ENCODE measurements at places on chromosomes 4 and X.

GRCh38 chr4:73864365-73864764 is 4.8 kb upstream of the CXCL1 start:
- DNase-seq = no peak

GRCh38 chrX:27381419-27381818 is 81.7 kb downstream of the PPP4R3C start:
- DNase-seq = no peak

GRCh38 chr4:83772685-83773084 is 236.8 kb downstream of the GPAT3 start:
- no peak for DNase-seq

GRCh38 chrX:71541210-71542022 is 8.5 kb downstream of the OGT start:
- DNase-seq = peak; percentile 13

GRCh38 chr4:94995684-94996394 is 238.1 kb downstream of the BMPR1B start:
- no peak for DNase-seq

- DNase-seq = no peak
Observed at GRCh38 chr4:56723201-56723605, 42.1 kb upstream of the HOPX start.

DNA sequence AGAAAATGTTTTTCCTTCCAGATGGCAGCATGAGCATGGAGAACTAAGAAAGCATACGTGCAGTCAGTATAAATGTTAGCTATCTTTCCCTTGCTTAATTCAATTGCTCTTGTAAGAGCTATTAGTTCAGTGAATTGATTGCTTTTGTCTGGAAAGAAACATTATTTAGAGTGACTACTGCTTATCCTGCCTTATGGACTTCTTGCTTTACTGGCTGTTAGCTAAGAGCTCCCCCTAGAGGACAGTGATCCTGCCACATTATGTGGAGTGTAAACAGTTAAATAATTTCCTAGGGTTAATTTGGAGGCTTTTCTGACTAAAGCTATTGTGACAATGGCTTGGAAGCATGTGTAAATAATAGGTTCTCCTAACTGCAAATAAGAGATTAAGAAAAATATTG is 1402.4 kb downstream of the FAM133A start:
- DNase-seq = peak; percentile 1

GRCh38 chr4:154472858-154473257 is 18.7 kb downstream of the DCHS2 start:
- DNase-seq = no peak

GRCh38 chr4:93748373-93749291 is 79.9 kb upstream of the ATOH1 start:
- no peak for DNase-seq

- DNase-seq = no peak
Observed at GRCh38 chrX:46918434-46918833, 6.2 kb downstream of the JADE3 start.

DNA sequence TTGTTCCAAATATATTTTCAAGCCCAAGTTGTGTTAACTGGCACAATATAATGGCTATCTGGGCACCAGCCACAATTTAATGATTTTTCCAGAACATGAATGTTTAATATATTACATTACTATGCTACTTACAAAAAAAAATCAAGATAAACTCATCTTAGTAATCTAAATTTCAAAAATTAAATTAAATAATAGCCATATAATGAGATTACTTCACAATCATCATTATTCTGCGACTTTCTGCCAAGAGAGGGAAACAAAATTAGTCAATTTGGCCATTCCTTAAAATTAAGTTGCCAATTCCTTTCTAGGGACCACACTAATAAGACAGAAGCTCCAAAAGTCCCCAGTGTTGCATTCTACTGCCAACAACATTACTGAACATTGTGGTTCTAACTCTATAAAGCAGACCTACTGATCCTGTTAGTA is 7.5 kb downstream of the NEK1 start:
- DNase-seq = no peak

DNA sequence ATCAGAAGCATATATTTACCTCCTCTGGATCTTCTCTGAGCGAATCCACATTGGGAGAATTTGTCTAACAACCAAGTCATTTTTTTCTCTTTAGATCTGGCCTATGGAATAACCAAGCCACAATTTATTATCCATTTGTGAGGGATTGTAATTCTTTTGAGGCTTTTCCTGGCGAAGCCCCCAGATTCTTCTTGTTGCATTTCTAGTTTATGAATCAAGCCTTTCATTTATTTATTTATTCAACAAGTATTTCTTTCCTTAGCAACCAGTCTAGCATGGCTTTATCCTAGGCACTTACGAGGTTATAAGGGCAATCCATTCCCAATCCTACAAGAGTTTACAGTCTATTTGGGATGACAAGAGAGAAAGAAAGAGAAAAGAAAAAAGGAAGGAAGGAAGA is 18.4 kb upstream of the FNIP2 start:
- DNase-seq = peak; percentile 73

- no peak for DNase-seq
Observed at GRCh38 chr4:154822775-154823174, 41.7 kb downstream of the RBM46 start.

DNA sequence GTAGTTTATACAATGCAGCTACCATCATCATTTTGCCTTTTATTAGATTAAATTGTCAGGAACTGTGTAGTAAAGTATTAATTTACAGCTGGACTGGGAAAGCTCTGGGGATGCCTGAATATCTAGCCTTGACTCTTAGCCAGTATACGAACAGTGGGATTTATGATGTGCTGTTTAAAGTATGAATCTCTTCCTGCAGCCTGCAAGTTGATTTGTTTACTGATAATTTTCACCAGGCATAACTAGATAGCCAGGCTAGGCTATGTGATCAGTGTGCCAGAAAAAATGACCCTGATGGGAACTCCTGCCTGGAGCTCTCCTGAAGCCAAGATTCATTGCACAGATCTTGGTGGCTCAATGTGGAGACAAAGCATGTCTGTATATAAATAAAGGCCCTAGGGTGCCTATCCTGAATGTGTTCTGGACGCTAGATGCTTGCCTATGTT is 119.2 kb downstream of the SCLT1 start:
- DNase-seq = no peak

- DNase-seq = no peak
Observed at GRCh38 chrX:506341-506740, 119.6 kb upstream of the PPP2R3B start.

GRCh38 chr4:41524425-41524824 is 13.5 kb upstream of the LIMCH1 start:
- no peak for DNase-seq

- DNase-seq = no peak
Observed at GRCh38 chr4:1199556-1200331, 27.4 kb upstream of the SPON2 start.

GRCh38 chr4:91758487-91758886 is 545.3 kb upstream of the GRID2 start:
- no peak for DNase-seq

- DNase-seq = peak; percentile 21
Observed at GRCh38 chr4:931194-931959, 739 bp downstream of the GAK start.

DNA sequence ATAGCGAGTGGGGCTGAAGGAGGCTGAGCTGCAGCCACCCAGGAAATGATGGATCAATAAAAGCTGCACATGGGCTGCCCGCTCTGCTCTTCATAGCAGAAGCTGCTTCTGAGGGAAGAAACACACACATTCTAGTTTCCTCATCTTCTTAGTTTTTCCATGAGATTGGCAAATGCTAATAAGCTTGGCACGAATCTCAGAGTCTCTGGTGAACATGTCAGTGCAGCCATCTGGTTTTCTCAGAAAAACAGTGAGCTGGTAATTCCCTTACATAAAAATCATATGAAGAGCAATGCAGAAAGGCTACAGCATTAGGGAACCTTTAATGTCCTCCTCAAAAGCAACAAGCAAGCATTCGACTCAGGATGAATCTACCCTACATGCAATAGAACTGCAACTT is 69.9 kb downstream of the GATB start:
- DNase-seq = no peak

DNA sequence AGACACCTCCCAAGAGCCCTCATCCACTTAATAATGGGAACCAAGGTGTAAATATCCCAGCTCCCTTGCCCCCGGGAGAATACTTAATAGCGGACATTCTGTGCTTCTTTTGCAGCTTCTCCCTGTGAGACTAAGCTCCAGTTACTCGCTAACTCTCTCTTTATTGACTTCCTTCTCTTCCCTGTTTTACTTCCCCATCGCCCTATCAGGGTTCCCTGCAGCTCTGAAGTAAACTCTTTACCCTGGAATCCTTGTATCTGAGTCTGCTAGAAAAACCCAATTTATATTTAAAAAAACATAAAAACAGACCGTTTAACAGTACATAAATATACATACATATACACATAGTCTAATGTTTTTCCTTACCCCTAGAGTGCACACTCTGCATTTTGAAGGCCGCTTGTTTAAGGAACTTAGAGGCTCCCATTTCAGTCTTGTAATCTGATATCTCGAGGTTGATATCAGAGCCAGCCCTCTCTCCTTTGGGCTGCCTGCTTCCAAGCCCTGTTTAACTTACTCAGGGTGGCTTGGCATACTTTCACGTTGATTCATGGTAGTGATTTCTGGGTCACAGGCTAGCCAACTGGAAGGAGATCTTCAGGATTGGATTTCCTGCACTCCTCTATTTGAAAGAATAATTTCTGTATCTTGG is 177.4 kb upstream of the SCML1 start:
- DNase-seq = peak; percentile 81

DNA sequence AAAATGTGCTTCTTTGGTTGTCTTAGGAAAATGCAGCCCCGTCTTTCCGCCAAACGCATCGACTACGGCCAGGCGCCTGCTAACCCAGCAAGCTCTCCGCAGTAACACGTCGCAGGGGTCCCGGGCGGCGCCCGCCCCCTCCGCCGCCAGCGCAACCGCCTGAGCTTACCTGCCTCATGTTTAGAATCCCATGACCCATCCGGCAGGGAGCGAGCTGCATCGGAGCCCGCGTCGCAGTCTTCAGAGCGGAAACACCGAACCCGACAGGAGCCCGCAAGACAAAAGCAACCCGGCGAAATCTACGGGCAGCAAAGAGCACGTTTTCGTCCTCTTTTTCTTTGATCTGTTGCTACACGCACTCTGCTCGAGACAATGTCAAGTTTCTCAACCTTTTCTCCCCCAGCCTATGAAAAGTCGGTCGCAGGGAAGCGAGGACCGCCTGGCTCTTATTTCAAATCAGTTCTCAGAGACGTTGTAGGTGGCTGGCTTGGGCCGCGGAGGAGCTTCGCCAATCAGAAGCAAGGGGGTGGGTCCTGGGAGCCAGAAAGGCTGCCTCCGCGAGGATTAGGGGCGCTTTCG is at the start of gene MID1:
Gene MID1 (minus strand): TSS at position 465 of the 579 bp plus-strand sequence. CDS start 53,038 bp downstream, outside the sequence.
- DNase-seq = peak; percentile 80

GRCh38 chr4:186900232-186900900 is 176.7 kb upstream of the FAT1 start:
- peak; percentile 93 for DNase-seq

DNA sequence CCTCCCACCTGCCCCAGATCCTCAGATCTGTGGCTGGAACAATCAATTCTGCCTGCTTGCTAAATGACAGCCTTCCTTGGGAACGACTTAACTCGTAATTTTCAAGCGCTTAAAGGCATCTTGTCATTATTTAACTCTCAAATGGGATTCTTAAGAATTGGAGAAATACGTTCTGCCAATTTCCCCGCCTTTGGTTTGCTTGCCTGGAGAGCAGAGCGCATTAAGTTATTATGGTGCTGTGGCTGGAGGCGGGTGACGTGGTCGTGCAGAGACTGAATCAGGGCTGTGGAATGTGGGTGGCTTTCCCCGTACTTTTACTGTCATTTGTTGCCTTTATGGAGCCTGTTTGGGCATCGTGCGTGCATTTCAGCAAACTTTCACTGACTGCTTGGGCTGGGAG is 78.9 kb upstream of the PSAPL1 start:
- DNase-seq = peak; percentile 66

DNA sequence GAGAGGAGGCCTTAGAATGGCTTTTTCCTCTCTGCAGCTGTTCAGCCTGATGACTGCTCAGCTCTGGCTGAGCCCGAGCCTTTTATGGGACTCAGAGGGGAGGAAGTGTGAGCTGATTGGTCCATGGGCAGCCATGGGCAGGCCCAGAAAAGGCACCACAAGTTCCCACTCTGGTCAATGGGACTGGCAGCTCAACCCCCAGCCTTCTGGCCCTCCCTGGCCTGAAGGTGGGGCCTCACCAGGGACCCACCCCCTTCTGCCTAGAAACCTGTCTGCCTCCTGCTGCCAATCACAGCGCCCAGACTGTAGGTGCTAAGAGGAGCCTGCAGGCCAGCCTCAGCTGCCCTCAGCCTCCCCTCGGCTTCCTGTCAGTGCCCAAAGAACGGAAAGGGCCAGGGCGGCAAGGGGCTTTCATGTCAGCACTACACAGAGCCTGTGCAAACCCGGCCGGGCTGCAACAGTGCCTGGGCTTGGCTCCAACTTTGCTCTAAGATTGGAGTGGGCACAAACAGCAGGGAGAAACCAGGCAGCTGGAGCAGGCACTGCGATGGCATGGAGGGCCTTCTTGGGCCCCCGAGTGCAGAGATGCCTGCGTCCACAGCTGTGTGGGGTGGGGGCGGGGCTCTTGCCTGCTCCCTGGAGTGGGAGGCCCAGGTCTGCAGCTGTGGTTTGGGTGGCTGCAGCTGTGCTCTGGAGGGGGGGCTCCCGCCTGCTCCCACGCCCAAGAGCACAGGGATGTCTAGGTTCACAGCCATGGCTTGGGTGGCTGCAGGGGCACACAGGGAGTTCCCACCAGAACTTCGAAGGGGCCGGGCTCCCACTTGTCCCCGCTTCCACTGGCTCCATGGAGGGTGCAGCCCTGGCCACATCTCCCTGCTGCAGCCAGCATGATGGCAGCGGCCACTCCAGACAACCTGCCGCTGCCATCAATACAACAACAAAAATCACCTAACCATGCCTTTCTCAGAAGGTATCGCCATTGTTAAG is 92.6 kb downstream of the NXF2 start:
- DNase-seq = no peak

- no peak for DNase-seq
Observed at GRCh38 chrX:30304866-30305265, 4.3 kb downstream of the NR0B1 start.
